ENCODE measurements at places on chromosomes 6 and 20. TPM values are rescaled to one million over a fixed set of nuclear protein-coding genes. Genes with fewer than 3 reads are reported as not detected.

The ATP9A gene
- 11.0 TPM for total RNA-seq

The ULBP2 gene
- total RNA-seq: not detected

The SRSF6 gene
- 184 TPM for total RNA-seq

The GTSF1L gene
- total RNA-seq: not detected

The EBF4 gene
- not detected for total RNA-seq

The LY6G6C gene
- not detected for total RNA-seq

The MOXD1 gene
- total RNA-seq: not detected

The BEND6 gene
- total RNA-seq: 0.20 TPM

The FUCA2 gene
- 60.9 TPM for total RNA-seq

The BTNL2 gene
- total RNA-seq: not detected

The GHRH gene
- not detected for total RNA-seq

The MCHR2 gene
- total RNA-seq: not detected

The SLC22A16 gene
- not detected for total RNA-seq

The BHLHE23 gene
- not detected for total RNA-seq

The MTG2 gene
- 31.3 TPM for total RNA-seq

The NXT1 gene
- 69.7 TPM for total RNA-seq

The EDN1 gene
- 0.15 TPM for total RNA-seq
